Astrocyte of the spinal cord (primary cell): ENCODE measurements at places on chromosomes 4 and X.
A peak's percentile ranks its signal among the peaks of the same experiment; 100 is the strongest.

- peak; percentile 13 for DNase-seq
Measured at GRCh38 chr4:101599620-101600019, 190.9 kb upstream of the BANK1 start.

GRCh38 chrX:102745857-102746584 is 25.5 kb downstream of the GPRASP3 start:
- DNase-seq: peak; percentile 11

GRCh38 chr4:112807083-112807482 is 170.1 kb downstream of the LARP7 start:
- DNase-seq: no peak

- no peak for DNase-seq
Measured at GRCh38 chrX:97639526-97639925, 755.8 kb downstream of the RPA4 start.

- DNase-seq: peak; percentile 44
Measured at GRCh38 chr4:27861381-27861787, 1000.7 kb downstream of the STIM2 start.

DNA sequence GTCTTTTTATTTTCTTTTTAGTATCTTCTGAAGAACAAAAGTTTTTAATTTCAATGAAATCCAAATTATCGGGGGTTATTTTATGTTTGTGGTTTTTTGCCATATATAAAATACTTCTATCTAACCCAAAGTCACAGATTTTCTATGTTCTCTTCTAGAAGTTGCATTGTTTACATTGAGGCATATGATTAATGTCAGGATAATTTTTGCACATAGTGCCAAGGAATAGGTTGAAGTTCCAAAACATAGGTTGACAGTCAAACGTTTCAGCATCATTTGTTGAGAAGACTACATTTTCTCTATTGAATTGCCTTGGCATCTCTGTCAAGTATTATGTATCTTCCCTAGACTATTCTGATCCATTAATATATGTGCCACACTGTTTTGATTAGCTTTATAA is 64.5 kb downstream of the ANKRD17 start:
- no peak for DNase-seq

- DNase-seq: peak; percentile 90
Measured at GRCh38 chr4:39469429-39470077, 10.7 kb downstream of the LIAS start.

DNA sequence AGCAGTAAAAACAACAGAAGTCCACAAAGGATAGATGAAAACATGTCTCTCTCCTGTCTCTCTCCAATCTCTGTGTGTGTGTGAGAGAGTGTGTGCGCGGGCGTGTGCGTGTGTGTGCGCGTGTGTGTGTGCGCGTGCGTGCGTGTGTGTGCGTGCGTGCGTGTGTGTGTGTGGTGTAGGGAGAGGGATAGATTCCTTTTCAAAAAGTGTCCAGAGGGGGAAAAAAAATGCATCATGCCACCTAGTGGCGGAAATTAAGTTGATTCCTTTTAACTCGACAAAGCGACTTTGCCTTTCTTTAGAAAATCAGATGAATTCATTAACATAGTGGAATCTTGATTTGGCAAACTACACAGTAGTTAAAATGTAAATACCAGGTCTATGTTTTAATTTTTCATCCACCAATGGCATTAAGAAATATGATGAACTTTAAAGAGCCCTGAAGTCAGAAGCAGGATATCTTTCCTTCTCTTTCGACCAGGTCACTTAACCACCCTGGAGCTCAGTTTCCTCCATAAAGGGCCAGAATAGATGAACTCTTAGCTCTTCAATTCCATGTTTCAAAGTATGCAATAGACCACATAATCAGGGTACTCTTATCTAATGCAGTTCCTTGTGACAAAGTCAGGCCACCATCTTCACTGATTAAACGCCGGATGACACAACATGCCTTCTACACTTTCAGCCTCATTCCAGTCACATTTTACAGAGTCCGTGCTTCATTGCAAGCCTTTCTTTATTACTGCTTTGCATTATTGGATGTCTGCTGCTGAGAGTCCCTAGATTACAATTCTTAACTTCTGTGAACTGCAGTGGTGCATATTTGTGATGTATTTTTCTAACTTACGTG is 162.8 kb downstream of the FBXO8 start:
- DNase-seq: peak; percentile 77

- DNase-seq: no peak
Measured at GRCh38 chr4:52142816-52143215, 91.7 kb downstream of the SPATA18 start.

DNA sequence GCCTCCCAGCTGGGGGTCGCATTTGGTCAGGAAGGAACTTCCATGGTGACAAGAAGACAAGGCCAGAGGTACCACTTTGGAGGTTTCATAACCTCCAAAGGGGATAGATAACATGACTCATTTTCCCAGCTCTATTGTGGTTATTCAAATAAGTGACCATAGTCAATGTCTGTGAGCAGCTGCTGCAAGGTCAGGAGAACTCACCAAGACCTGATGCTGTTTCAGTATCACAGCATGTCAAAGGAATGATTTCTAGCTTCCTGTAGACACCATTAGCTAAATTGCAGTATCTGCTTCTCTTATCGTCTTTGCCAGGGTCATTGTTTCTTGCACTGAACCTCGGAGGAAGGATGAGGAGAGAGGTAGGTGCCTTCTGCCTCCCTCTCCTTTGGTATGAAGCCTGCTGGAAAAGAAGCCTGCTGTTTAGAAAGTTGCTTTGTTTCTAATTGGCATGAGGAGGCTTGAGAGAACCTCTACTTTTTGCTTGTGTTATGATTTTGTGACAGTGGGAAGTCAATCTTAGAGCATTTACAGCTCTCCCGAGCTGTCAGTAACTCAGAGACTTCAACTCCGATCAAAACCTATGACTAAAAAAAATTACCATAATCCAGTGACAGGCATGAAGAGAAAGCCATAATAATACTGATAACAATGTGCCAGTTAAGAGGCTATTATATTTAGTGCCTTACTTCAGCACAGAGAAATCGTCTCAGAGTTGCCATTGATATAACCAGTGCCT is 38.0 kb upstream of the GATB start:
- peak; percentile 7 for DNase-seq

DNA sequence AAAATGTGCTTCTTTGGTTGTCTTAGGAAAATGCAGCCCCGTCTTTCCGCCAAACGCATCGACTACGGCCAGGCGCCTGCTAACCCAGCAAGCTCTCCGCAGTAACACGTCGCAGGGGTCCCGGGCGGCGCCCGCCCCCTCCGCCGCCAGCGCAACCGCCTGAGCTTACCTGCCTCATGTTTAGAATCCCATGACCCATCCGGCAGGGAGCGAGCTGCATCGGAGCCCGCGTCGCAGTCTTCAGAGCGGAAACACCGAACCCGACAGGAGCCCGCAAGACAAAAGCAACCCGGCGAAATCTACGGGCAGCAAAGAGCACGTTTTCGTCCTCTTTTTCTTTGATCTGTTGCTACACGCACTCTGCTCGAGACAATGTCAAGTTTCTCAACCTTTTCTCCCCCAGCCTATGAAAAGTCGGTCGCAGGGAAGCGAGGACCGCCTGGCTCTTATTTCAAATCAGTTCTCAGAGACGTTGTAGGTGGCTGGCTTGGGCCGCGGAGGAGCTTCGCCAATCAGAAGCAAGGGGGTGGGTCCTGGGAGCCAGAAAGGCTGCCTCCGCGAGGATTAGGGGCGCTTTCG is at the start of gene MID1:
Gene MID1 (minus strand): TSS at position 465 of the 579 bp plus-strand sequence. CDS start 53,038 bp downstream, outside the sequence.
- DNase-seq: peak; percentile 86

DNA sequence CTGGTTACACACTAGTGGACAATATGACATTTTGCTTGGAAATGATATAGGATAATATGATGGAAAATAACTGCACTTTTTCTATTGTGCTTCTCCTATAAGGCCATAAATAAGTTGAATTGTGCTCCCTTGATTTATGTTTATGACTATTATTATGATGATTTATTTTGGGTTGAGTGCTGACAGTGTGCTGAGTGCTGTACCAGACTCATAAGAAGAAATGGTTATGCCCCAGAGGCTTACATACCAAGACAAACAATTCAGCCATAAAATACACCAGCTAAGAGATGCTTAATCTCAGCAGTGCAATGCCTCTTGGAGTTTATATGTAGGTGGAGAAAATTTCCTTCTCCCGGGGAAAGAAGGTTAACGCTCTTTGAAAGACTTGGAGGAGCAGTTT is 199.8 kb upstream of the NOCT start:
- no peak for DNase-seq

DNA sequence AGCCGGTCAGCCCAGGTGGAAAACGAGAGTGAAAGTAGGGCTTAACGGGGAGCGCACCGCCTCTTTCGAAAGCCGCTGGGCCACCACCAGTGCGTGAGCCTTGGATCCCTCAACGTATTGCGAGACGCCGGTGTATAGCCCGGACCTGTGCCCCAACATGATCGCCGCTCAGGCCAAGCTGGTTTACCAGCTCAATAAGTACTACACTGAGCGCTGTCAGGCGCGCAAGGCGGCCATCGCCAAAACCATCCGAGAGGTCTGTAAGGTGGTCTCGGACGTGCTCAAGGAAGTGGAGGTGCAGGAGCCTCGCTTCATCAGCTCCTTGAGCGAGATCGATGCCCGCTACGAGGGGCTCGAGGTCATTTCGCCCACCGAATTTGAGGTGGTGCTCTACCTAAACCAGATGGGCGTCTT is 929 bp downstream of the MAB21L2 start:
- DNase-seq: peak; percentile 43
